ENCODE measurements at places on chromosomes 12 and 14.

- DNase-seq: no peak
Observed at GRCh38 chr14:33165144-33165925, 226.7 kb downstream of the NPAS3 start.

DNA sequence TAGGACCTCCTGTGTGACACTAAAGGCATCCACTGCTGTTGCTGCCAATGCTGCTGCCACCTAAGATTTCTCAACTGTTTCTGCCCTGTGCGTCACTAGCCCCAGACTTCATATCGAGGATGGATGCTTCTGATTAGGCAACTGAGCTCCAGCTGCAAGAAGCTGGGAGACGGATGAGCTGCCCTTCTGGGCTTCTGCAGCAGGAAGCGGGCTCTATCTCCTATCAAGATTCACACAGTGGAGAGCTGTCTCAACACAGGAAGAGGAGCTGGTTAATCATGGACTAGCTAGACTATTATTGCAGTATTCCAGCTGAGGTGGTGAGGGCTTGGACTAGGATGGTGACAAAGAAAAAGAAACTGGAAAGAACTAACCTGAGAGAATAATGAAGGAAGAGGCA lies 59.2 kb upstream of the PELI2 start:
- no peak for DNase-seq

GRCh38 chr12:70644861-70645260 lies 7.6 kb upstream of the PTPRB start:
- DNase-seq: no peak

- DNase-seq: no peak
Observed at GRCh38 chr14:35594616-35595015, 60.7 kb downstream of the INSM2 start.

All from GM23248 (cell line).